ENCODE measurements at places on chromosomes 7 and 10. TPM values are rescaled to one million over a fixed set of nuclear protein-coding genes. Genes with fewer than 3 reads are reported as not detected.

- ATAC-seq = no peak
These were observed 150.9 kb downstream of the POLR1F start for GRCh38 chr7:19557726-19558465.

GRCh38 chr7:24504836-24505235 lies 68.4 kb upstream of the PALS2 start:
- no peak for ATAC-seq

DNA sequence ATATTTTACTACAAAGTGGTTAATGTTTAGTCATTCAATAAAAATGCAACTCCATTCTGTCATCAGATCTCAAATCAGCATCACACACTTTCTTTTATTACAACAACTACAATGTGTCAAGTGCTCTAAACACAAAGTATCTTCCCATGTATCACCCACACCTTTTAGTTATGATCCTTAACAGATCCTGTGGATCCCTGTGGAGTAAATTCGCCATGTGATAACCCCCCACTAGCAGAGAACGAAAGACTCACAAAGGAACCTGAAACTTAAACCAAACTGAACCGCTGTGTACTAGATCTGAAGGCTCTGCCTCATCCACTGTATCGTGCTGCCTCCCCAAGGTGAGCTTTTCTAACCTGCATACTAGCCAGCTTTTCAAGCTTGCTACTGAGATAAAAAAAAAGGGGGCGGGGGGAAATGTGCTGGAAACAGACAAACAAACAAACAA lies 1.7 kb downstream of the DPY19L1 start:
- peak; percentile 33 for ATAC-seq

The LLCFC1 gene
- not detected for total RNA-seq

- ATAC-seq = no peak
These were observed 16.7 kb downstream of the GPRIN2 start for GRCh38 chr10:46539596-46540411.

The TEX36 gene
- not detected for total RNA-seq

DNA sequence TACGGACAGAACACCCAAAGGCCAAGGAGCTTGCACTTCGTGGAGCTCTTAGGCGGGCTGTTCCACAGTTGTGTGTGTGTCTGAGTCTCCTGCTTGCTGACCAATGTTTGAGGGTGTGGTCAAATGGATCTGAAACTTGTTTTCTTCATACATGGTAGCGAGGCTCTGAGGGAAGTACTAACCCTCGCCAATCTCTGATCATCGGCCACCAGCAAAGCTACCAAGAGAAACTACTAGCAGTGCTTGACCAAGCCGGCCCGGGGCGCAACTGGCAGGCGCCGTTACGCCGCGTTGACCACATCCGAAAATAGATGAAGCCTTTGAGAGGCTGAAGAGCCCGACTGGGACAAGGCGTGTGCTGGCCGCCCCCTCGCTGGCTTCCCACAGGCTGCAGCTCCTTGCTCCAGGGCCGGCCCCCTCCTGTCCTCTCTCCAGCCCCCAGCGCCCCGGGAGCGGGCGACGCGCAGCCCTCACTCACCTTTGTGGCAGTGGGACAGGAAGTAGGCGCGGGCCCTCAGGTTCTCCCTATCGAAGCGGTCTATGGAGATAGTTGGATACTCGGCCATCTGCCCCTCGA lies 384 bp downstream of the DCLRE1C start:
- peak; percentile 57 for ATAC-seq

DNA sequence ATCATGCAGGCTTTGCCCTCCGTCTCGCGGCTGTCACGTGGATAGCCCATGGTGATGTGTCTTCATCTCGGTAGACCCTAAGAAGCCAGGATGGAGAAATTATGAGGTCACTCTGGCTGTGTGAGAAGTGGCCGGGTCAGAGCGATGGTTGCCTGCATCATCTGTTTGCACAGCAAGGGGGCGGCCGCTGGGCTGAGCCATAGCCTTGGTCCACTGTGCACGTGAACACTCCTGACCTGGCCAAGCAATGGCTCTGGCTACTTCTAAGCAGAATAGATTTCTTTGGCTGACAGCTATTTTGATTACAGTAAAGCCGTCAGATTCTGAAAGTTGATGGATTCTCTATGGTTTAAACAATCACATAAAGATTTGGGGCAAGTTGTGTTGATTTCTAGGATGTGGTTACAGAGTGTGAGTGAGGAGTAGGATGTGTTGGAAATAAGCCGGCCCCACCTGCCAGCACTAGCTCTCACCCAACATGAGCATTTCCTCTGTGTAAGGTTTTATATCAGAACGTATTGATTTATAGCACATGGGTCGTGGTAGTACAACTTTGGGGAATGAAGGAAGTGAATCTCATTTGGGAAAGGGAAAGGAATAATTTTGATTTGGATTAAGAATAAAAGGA lies 214.4 kb upstream of the GPR26 start:
- no peak for ATAC-seq

The TSPAN12 gene
- total RNA-seq = not detected

- no peak for ATAC-seq
These were observed 21.2 kb downstream of the ALDH18A1 start for GRCh38 chr10:95635319-95635733.

DNA sequence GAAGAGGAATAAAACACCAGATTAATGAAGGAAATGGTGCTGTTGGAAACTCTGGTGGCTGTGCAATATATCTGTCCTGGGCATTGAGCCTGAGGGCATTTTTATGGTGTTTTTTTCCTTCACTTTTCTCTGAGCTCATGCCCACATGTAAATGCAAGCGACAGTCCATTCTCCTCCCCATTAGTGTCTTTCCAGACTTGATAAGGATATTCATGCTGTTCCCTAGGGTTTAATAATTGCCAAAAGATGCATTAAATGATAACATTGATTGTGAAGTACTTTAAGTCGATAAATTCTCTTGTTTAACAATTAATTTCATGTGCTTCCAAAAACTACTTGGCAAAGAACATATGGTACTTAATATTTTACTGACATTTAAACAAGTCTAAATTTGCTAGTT lies 384.7 kb downstream of the MDFIC start:
- no peak for ATAC-seq

The SDK1 gene
- total RNA-seq = 1.1 TPM

GRCh38 chr7:147681530-147681929 lies 909.0 kb upstream of the C7orf33 start:
- ATAC-seq = no peak

The EBLN1 gene
- not detected for total RNA-seq

DNA sequence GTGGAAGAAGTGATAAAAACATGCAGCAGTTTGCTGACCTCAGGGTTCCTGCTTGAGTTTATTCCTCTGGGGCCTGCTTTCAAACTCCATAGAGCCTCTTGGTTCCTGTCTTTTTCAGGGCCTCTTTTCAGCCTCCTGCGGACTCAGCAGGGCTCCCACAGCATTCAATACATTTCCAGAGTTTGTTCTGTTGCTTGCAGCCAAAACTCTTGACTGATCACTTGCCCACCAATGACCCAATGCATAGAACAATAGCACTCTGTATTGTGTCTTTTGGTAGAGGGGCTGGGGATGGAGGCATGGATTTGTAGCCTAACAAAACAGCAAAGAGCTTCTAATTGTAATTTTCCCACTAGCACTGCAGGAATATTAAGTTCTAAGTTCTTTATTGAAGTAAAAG lies 50.8 kb upstream of the CREB5 start:
- no peak for ATAC-seq

The TRIM50 gene
- total RNA-seq = not detected

The CH25H gene
- not detected for total RNA-seq

- ATAC-seq = no peak
These were observed 115.6 kb downstream of the TSPAN12 start for GRCh38 chr7:120742372-120742771.

DNA sequence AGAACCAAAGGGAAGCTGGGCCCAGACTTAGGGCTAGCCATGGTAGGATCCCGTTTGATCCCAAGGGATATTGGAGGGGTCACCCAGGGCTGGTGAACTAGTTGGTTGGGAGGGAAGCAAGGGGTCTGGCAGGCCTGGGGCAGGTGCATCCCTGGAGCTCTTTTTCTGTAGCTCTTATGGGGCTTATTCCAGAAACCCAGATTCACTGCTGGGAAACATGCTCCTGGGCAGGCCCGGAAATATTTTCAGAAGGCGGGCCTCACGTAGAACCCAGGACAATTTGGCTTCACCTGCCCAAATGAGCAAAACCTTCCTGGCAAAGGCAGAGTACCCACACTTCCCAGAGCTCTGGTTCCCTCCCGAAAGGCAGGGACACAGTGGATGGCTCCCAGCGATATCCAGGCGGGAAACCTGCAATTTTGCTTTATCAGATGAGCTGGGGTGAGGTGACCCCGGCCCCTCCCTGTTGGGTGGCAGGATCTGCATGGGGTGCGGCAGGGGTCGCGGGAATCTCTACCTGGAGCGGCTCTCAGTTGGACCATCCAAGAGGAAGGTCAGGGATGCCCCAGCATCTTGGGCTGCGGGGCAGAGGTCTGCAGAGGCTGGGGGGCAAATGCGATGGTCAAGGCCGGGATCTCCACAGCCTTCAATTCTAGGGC lies 533.9 kb downstream of the TCERG1L start:
- ATAC-seq = no peak

- ATAC-seq = no peak
These were observed 32.1 kb upstream of the CNNM1 start for GRCh38 chr10:99297033-99297432.

The CDK13 gene
- 41.7 TPM for total RNA-seq
